ENCODE measurements at places on chromosomes 1 and 21. TPM values are rescaled to one million over a fixed set of nuclear protein-coding genes. Genes with fewer than 3 reads are reported as not detected.

DNA sequence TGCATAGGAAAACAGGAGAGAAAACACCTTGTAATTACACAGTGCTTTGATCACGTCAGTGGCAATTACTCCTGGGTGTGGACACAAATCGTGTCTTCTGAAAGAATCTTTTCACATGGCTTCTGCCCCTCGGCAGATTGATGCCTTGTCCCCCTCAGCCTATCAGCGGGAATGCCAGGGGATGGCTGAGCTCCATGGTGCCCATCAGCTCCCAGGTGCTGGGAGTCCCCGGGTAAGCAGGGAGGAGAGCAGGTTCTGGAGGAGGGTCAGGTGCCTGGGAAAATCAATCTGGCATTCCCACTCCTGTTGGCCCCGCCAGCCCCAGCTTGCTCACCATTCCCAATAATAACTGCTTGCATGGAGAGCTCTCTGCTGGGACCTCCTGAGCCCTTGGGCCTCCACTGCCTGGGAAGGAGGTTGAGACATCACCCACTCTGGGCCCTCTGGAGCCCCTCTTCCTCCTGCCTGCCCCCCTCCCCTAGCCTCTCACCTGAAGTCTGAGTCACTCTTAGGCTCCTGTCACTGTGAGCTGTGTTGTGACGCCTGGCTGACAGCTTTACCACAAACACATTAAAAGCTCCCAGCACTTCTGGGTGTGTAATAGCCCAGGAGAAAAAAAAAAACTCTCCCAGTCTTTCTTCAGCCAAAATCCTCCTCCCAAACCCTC lies 4.9 kb downstream of the CAMK2N1 start:
- peaks cover 32% of the 10 kb centered on the region for H3K27me3 ChIP-seq
- no peak overlapping the region for H3K4me3 ChIP-seq
- H3K36me3 ChIP-seq: no peaks in the 10 kb centered on the region
- H3K27ac ChIP-seq: no peak overlapping the region
- peaks cover 16% of the 10 kb centered on the region for H3K4me1 ChIP-seq

DNA sequence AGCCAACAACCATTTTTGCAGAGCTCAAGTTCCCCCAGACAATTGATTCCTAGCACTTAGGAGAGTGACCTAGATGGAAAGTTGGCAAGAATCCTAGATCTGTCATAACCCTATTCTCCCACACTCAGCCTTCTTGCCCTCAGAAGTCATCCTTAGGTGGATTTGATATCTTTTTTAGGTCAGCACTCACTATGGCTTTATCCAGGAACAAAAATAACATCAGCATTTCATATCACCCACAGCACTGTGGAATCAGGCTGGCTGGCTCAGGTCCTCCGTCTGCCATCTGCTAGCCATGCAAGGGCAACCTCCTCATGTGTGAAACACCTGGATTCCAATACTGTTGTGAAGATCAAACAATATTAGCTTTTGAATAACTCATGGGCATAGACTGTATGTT lies 6.0 kb downstream of the DPT start:
- H3K4me3 ChIP-seq: no peak overlapping the region
- DNase-seq: no peak
- no peaks in the 10 kb centered on the region for H3K36me3 ChIP-seq
- no peaks in the 10 kb centered on the region for H3K27me3 ChIP-seq
- H3K27ac ChIP-seq: no peak overlapping the region
- no peaks in the 10 kb centered on the region for H3K4me1 ChIP-seq

The OLFML3 gene
- total RNA-seq: 1.9 TPM

The ATP1A4 gene
- total RNA-seq: 0.66 TPM

The STUM gene
- 0.04 TPM for total RNA-seq
